OCI-M1 (cell line): ENCODE measurements at places on chromosomes 4 and X.

DNA sequence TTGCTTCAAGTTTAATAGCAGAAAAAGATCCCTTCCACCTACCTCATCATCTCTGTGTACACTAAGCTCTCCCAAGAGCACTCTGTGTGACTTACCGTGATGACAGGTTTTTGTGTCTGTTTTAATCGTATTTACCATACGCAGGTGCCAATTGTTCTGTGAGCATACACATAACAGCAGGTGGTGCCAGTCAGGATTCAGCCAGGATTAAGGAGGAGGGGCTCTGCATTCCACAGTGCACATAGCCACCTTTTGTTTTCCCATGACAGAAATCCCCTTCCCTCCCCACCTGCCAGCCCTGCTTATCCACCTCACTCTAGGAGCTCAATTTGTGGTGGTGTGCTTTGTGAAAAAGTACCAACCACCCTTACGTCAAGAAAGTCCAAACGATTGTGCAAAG, 14.8 kb downstream of the ANK2 start:
- DNase-seq, result no peak

DNA sequence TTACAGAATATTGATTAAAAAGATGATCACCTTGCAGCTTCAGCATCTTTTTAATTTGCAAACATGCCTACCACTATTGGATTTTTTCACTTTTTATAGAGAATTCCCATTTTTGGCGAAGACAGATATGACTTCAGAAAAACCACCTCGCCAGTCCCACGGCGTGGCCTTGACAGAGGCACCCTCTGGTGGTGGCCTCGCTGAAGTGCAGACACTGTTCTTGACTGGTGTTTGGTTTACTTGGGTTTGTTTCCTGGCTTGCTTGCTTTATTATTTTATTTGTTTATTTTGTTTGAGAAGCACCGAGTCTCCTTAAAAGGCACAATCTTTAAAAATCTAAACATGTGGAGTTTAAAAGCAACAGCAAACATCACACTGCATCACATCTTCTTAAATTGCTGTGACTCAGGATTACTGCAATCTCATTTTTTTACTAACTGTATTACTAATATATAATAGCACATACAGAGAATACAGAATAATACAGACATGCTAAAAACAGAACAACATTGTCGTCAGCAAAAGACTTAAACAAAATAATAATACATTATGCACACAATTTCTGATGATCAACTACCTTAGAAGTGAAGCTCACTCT, 13.1 kb upstream of the AMTN start:
- peak; percentile 76 for DNase-seq

GRCh38 chr4:108360754-108361445, 192.2 kb upstream of the LEF1 start:
- no peak for DNase-seq

DNA sequence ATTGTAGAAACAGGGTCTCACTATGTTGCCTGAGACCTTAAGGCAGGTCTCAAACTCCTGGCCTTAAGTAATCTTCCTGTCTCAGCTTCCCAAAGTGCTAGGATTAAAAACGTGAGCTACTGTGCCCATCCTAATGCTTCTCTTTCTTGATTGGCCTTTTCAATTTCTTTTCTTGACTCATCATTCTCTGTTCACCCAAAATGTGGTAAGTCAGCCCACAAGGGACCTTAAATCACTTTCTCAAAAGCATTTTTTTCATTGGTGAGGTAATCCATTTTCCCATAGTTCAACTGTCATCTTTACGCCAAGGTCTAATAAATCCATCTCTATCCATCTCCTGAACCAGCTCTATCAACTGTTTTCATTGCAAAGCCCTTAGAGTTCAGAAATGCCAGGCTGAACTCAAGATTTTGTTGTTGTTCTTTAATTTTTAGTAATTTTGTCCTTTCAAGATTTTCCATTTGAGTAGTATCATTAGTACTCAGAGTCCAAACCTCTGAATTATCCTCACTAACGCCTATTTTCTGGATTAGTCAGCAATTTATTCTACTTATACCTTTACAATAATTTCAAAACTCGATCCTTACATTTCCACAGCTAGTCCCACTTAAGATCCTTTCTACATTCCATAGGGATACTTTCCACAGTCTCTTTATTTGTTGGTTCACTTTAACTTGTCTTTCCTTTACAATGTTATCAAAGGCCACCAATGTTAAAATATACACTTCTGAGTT, 528.6 kb downstream of the IL15 start:
- DNase-seq, result no peak

GRCh38 chr4:1595789-1596325, 88.3 kb downstream of the FAM53A start:
- no peak for DNase-seq

GRCh38 chr4:98506462-98507132, 151.8 kb downstream of the TSPAN5 start:
- DNase-seq, result no peak

- no peak for DNase-seq
These were observed 83.6 kb downstream of the CRMP1 start for GRCh38 chr4:5809216-5809776.

- no peak for DNase-seq
These were observed 162.0 kb downstream of the SNCA start for GRCh38 chr4:89674876-89675459.

DNA sequence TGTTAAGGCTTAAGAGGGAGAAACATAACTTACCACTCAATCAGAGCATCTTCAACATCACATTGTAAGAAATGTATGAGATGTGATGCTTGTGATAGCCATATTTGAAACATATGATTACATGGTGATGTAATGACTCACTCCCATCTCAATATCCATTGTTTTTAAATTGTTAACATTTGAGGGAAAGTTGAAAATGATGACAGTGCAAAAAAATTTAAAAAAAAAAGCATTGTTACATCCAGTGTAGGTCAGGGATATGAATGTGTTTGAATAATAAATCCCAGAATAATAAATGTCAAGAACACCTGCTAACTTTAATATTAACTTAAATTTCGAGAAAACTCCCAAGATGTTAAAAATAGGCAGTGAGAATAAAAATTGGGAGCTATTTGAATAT, 6.4 kb upstream of the CCSER1 start:
- DNase-seq, result no peak

- DNase-seq, result no peak
These were observed 447 bp downstream of the PDZD11 start for GRCh38 chrX:70289168-70289792.

GRCh38 chr4:80173841-80174240, 23.5 kb upstream of the PRDM8 start:
- no peak for DNase-seq

DNA sequence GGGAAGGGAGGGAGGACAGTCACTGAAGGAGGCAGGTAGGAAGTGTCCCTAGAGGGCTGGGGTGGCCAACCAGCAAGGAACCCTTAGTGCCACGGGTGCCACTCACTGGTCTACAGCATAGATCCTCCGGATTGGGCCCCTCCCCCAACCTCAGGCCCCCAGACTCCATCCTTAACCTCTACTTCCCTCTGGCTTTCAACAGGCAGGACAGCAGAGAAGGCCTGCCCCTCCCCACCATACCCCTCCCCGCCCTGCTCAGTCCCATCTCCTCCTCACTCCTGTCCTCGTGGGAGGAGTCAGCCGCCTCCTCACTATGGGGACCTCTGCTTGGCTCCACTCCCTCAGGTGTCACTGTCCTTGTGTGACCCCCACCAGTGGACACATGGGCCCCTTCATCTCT, 77.7 kb upstream of the PSAPL1 start:
- no peak for DNase-seq

GRCh38 chr4:143225167-143225566, 40.5 kb downstream of the USP38 start:
- DNase-seq, result no peak

- DNase-seq, result no peak
These were observed 2.5 kb downstream of the BMP3 start for GRCh38 chr4:81032771-81033684.

GRCh38 chr4:143184217-143184502, 557 bp upstream of the USP38 start:
- DNase-seq, result no peak

GRCh38 chr4:125434136-125434535, 119.4 kb downstream of the FAT4 start:
- no peak for DNase-seq
